Daoy (cell line): ENCODE measurements at places on chromosomes 6 and 20. TPM values are rescaled to one million over a fixed set of nuclear protein-coding genes. Genes with fewer than 3 reads are reported as not detected.

GRCh38 chr20:51373713-51374455, 168.6 kb downstream of the NFATC2 start:
- DNase-seq: no peak

DNA sequence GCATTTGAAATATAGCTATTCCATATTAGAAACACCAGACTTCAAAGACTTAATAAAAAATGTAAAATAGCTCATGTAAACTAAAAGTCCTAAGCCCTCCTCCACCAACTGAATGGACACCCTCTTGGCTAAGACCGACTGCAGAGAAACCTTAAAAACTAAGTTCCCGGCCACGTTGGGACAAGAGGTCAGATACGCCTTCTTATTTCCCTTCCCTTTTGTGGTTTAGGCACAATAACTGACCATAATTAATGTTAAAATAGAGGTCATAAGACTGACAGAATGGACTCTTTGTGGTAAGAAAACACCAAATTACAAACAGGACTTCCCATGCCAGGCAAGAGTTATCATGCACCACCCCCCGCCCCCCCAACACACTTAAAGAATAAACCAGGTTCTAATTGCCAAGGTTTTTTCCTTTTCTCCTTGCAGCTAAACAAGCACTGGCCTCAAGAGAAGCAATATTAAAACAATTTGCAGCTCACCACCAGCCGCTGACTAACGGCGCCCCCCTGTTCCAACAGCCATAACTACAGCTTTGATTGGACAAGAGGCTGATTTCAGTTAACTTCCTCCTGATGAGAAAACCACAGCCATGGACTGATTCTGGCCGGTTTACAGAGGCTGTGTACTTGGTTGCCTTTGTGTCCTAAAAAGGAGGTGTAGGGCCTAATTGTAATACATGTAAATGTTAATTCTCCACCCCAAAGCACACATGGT, 10.7 kb upstream of the LAMP5 start:
- peak; percentile 71 for DNase-seq

DNA sequence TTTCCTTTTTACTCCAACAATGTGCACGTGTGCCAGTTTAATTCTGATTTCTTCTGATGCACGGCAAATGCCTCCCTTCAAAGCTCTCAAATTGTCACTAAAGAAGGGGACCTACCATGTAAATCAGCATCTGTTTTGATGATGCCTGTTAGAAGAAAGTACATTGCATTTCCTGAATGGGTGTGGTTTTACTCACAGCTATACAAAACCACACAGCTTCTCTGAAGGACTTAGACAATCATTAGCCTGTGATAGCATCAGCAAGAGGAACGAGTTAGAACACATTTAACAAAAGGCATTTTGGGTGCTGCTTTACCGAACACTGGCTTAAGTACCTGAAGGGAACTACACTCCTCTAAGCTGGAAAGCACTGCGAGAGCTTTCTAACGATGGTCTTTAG, 109.4 kb downstream of the ATXN1 start:
- no peak for DNase-seq

GRCh38 chr20:10793766-10794165, 120.0 kb upstream of the JAG1 start:
- DNase-seq: no peak

DNA sequence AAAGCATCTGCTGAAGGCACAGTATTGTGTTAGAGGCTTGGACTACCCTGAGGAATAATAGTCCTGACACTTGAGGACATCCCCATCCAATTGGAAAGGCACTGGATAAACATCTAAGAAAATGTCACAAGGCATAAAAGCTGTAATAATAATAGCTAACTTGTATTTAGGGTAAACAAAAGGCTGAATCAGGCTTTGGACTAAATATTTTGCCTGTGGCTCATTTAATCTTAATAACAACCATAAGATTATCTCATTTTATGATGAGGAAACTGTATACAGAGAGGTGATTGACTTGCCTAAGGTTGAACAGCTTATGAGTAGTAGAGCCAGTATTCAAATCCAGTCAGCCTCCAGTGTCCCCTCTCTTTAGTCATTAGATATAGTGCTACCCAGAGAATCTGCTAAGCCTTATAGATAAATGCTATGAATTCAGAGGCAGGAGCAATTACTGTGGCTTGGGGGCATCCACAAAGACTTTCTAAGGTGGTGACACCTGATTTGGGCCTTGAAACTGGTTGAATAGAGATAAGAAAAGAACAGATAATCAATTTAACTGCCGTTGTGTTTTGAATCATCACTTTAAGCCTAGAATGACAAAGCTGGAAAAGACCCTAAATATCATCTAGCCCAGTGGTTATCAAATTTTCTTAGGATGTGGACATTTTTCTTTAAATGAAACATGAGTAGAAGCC, 7.5 kb upstream of the ZSWIM1 start:
- DNase-seq: no peak

- DNase-seq: no peak
Observed at GRCh38 chr6:37141281-37142049, 28.5 kb upstream of the PIM1 start.

GRCh38 chr20:18986146-18986830, 172.7 kb downstream of the SCP2D1 start:
- DNase-seq: peak; percentile 5

GRCh38 chr6:1703091-1703855, 93.6 kb downstream of the FOXC1 start:
- no peak for DNase-seq

- DNase-seq: no peak
Observed at GRCh38 chr6:87793315-87793714, 91.3 kb upstream of the AKIRIN2 start.

GRCh38 chr6:36979347-36979742, 6.7 kb downstream of the MTCH1 start:
- DNase-seq: no peak

LST1 gene
- total RNA-seq: 0.09 and 3.5 TPM in 2 replicates

ID1 gene
- 327 and 411 TPM in 2 replicates for total RNA-seq

RNGTT gene
- total RNA-seq: 30.8 and 43.9 TPM in 2 replicates

GNRH2 gene
- total RNA-seq: not detected in 2 replicates

SLC39A7 gene
- 104 and 121 TPM in 2 replicates for total RNA-seq
